ENCODE measurements at places on chromosomes 5 and 9.
A peak's percentile ranks its signal among the peaks of the same experiment; 100 is the strongest.

GRCh38 chr5:79484731-79485130 lies 29.2 kb downstream of the HOMER1 start:
- DNase-seq, result peak; percentile 27

DNA sequence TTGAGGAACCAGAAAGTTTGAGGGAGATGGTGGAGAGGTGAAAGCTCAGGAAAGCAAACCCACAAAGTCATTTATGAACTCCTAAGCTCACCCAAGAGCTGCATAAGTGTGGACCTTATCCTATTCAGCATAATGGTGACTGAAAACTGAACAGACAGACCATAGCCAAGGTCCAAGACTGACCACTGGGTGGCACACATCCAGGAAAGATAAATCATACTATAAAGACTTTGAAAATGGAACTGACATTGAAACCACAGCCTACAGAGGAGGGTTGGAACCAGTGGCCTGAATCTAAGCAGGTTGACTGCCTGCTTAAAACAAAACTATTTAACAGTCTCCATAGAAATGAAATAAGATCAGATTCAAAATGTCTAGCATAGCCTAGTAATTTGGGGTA lies 121.0 kb upstream of the RGS7BP start:
- no peak for DNase-seq

GRCh38 chr5:150184990-150185912 lies 4.6 kb upstream of the SLC6A7 start:
- no peak for DNase-seq

- no peak for DNase-seq
These were observed 685 bp downstream of the SLC24A2 start for GRCh38 chr9:19788152-19788551.

GRCh38 chr5:155085282-155085989 lies 71.9 kb downstream of the KIF4B start:
- peak; percentile 35 for DNase-seq

- DNase-seq, result no peak
These were observed 240.8 kb upstream of the TMEM161B start for GRCh38 chr5:88509403-88509802.

GRCh38 chr5:110738503-110738811 lies 350 bp upstream of the SLC25A46 start:
- DNase-seq, result no peak

DNA sequence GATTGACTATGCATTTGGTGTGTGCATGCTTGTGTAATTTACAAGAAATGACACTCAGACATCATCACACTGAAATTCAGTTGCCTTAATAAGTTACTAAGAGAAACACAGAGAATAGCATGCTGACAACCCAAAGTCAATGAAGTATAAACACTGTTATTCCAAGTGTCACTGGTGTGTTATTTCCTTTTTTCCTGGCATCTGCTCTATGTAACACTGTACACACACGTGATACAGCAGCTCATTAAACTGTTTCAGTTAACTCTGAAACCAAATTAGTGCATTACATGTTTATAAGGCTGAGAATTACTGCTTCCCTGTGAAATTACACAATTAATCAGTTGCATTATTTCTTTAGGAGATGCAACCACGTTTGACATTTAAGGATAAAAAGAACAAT lies 252.7 kb downstream of the EFNA5 start:
- no peak for DNase-seq

- peak; percentile 90 for DNase-seq
These were observed 107.2 kb downstream of the PDE4D start for GRCh38 chr5:59786334-59786805.

DNA sequence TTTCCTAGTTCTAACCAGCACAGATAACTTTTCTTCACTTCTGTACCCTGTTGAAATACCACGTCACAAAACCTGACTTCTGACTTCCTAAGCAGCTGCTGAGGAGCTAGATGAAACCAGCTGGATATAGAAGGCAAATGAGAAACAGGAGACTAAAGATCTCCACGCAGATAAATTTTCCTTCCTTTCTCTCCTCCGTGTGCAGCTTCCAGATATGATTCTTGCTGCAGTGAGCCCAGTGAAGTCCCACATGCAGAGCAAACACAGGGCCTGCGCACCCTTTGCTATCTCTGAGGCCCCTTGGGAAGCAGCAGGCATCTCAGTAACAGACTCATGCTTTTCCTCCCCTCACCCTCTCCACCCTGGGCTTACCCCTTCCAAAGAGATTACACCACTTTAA lies 1638.3 kb downstream of the MAT2B start:
- DNase-seq, result no peak

- no peak for DNase-seq
These were observed 121.2 kb upstream of the IRX2 start for GRCh38 chr5:2872676-2873075.

DNA sequence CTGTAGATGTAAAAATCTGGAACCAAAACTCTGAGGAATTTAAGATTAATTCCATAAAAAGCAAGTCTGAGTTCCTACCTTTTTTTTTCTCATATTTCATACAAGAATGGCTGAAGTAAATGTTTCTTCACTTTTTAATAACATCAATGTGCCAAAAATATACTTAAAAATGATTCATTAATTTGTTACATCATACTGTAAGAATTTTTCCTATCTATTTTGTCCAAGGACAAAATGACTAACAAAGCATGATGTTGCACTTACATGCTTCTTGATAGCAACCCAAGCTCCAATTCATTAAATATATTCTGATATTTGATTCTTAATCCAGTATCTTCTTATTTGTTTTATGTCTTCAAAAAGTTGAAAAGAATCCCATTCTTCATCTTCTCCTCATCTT lies 988.3 kb downstream of the TLE1 start:
- peak; percentile 9 for DNase-seq

DNA sequence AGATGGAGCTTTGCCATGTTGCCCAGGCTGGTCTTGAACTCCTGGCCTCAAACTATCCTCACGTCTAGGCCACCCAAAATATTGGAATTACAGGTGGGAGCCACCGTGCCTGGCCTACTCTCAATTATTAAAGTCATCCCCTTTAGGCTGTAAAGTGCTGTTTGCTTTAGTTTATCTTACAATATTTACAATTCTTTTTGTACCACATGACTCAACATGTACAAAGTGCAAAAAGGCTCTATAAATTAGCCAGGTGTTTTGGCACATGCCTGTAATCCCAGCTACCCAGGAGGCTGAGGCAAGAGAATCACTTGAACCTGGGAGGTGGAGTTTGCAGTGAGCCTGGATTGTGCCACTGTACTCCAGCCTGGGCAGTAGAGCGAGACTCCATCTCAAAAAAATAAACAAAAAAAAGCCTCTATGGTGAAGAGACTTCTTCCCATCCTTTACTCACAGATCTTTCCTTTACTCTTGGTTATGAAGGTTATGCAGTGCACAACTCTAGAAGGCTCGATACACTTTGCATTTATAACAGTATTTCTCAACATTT lies 28.5 kb upstream of the MLLT3 start:
- no peak for DNase-seq

DNA sequence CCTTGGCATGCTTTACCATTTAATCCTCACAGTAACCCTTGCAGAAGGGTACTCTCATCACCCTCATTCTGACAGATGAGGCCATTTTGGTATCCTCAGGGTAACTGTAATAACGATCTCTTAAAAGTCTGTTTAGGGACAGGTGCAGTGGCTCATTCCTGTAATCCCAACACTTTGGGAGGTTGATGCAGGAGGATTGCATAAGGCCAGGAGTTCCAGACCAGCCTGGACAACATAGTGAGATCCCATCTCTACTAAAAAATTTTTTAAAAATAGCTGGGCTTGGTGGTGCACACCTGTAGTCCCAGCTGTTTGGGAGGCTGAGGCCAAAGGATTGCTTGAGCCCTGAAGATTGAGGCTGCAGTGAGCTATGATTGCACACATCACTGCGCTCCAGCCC lies 31.8 kb downstream of the CSF1R start:
- no peak for DNase-seq

DNA sequence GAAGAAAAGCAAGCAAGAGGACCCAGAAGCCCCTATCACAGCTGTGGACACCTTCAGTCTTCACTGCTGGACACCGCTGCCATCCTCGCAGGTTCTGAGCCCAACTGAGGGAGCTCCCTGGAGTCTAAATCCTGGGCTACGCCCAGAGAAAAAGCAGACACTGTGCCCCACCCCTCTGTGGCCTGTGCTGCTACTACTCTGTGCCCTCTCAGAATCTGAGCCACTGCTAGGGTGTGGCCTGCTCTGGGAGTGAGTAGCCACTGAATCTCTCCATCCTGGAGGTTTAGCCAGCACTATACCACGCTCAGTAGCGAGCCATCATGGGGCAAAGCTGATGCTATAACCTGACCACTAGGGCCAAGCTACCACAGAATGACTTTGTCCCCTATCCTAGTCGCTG lies 338.2 kb downstream of the NPR3 start:
- no peak for DNase-seq

GRCh38 chr5:33933723-33934169 lies 2.4 kb upstream of the RXFP3 start:
- no peak for DNase-seq

GRCh38 chr9:124834591-124834990 lies 18.7 kb upstream of the WDR38 start:
- peak; percentile 61 for DNase-seq

DNA sequence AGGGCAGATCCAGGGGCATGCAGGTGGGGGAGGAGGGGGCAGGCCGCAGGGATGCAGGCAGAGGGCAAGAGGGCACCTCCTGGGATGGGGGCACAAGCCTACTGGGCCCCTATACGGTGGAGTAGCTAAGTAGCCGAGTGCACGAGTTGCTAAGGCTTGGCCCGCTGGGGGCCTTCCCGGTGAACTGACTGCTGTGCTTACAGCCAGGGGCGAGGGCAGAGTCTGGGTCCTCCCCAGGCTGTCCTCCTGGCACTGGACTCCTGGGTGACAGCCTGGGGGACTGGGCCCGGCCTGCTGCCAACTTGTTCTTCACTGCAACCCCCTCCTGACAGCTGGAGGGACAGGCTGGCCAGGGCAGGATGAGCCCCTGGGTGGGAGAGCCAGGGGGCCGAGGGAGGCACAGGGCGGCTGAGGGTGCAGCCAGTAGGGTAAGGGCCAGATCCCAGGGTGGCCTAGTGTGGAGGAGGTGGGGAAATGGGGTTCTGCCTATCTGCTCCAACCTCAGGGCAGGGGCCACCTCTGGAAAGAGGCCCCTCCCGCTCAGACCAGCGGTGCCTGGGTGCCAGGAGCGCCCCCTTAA lies 1.7 kb upstream of the EGFL7 start:
- no peak for DNase-seq

GRCh38 chr5:133015466-133015865 lies 10.9 kb downstream of the ZCCHC10 start:
- DNase-seq, result no peak

GRCh38 chr9:129334105-129334935 lies 156.3 kb upstream of the IER5L start:
- DNase-seq, result peak; percentile 99
